Cortex of kidney (tissue), 1 donor: ENCODE measurements at places on chromosomes 2 and 18.

- no peak for DNase-seq
Observed at GRCh38 chr2:65649811-65650589, 217.6 kb upstream of the SPRED2 start.

- no peak for DNase-seq
Observed at GRCh38 chr18:56305583-56305982, 332.8 kb downstream of the TXNL1 start.

DNA sequence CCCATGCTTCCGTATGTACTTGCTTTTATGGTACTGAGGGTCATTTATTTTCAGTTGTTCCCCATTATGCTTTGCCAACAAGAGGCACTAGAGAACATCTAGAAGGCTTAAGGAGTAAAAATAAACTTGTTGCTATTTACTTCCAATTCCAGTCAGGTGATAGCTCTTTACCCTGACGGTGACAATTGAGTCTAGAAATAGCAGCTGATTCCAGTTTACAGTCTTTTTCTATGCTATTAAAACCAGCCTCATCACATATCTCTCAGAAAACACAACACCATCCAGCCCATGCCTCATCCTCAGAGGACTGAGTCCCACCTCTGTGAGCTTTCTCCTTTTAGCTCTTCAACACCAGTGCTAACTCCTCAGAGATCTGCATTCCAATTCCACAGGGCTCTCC lies 327.0 kb downstream of the GPD2 start:
- no peak for DNase-seq

GRCh38 chr2:134558208-134558830 lies 160.5 kb downstream of the TMEM163 start:
- no peak for DNase-seq

DNA sequence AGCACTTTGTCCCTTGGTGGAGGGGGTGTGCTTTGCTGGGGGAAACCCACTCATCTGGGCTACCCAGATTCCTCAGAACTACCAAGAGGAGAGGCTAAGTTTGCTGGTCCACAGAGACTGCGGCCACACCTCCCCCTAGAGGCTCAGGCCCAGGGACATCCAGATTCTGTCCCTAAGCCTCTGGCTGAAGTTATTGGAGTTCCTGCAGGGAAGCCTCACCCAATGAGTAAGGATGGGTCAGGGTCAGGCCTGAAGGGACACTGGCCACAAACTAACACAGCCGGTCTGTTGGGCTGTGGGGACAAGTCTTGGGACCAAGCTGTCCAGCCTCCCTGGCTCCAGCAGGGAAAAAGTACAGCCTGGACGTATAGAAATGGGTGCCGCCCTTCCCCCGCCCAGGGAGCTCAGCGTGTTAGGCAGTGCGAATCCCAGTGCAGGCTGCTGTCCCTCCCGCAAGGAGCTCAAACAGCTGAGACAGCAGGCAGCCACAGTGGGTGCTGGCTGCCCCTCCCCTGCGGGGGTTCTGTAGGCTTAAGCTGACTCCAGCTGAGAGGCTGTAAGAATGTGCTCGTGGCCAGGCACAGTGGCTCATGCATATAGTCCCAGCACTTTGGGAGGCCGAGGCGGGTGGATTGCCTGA lies 86.9 kb upstream of the ARL5A start:
- DNase-seq: no peak

- no peak for DNase-seq
Observed at GRCh38 chr2:221629468-221629867, 57.4 kb upstream of the EPHA4 start.

DNA sequence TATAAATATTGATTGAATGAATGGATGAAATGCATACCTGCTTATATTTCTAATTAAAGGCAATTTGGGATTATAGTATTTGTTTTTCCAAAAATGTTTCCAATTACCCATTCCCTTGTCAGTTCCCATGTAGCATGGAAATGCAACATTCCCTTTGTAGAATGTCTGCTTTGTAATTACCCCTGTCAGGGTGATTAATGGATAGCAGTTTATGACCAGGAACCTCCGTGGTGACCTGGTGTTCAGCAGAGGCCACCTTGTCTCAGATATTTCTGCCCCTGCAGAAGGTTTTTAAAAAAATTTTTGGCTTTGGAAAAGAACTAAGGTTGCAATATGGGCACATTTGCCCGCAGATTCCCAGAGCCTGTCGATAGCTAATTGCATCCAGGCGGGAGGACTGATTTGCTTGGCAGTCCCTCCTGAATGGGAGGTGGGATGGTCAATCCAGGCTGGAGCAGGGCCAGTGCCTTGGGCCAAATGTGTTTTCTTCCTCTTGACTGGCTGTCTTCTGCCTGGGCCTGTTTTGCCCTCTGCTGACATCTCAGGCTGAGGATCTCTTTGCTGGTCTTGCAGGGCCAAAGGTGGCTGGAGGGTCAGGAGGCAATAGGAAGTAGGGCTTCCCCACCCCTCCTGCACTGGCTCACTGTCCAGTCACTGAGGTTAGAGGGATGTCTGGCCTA lies 82.1 kb downstream of the TMEM182 start:
- DNase-seq: no peak

DNA sequence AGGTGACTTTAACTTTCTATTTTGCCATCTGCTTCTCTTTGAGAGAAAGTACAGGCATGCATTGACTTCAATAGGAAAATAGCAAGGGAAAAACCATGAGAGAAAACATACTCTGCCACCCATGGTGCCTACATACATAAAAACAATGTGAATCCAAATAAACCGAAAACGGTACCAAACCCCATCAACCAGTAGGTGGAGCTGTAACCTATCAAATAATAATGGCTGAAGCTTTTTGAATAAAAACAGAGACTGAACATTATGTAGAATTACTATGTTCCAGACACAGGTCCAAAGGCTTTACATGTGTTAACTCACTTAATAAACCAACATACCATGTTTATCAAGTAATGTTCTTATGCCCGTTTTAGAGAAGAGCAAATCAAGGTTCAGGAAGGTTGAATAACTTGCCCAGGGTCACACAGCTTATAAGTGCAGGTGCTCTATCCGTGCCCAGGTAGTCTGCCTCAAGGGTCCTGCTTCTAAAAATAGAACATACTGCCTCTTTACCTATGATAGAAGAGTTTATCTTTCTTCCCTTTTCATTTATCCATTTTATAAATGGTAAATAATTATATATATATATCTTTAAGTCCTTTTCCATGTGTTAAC lies 293.9 kb upstream of the SYT4 start:
- no peak for DNase-seq

- no peak for DNase-seq
Observed at GRCh38 chr2:61178603-61179545, 16.9 kb downstream of the C2orf74 start.

GRCh38 chr2:234261736-234262135 lies 211.2 kb downstream of the SPP2 start:
- no peak for DNase-seq

- DNase-seq: no peak
Observed at GRCh38 chr2:86787736-86788135, 3.0 kb downstream of the CD8A start.

DNA sequence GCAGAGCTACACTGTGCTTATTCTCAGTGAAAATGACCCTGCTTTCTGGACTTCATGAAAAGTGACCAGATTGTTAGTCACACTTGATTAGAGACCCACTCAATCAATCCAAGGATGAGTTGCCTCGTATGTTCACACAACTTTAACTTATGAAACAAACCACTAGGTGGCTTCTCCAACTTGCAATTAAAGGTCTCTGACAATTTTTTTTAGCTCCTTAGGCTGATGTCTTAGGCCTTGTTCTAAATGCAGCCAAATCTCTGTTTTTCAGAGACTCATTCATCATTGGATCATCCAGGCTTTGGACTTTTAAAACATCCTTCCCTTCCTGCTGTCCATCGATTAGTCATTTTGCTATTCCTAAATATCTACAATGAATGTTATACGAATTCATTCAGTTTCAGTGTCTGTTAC lies 63.4 kb downstream of the MREG start:
- no peak for DNase-seq

GRCh38 chr18:13305301-13305700 lies 86.7 kb downstream of the LDLRAD4 start:
- DNase-seq: no peak

DNA sequence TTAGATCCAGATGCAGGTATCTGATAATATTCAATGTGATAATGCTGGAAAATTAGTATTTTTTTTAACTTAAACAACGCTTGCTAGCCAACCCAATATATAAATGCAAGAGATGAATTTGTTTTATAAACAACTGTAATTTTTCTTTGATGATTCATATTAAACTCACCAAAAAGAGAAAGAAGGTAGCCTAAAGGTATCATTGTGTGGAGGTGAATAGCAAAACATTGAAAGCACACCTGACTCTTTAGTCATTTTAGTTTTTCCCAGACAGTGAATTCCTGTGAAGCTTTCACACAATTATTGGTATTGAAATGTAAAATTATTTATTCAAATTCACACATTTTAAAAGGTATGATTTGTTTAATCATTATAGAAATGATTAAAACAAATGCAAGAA lies 424.0 kb downstream of the NR4A2 start:
- DNase-seq: no peak

DNA sequence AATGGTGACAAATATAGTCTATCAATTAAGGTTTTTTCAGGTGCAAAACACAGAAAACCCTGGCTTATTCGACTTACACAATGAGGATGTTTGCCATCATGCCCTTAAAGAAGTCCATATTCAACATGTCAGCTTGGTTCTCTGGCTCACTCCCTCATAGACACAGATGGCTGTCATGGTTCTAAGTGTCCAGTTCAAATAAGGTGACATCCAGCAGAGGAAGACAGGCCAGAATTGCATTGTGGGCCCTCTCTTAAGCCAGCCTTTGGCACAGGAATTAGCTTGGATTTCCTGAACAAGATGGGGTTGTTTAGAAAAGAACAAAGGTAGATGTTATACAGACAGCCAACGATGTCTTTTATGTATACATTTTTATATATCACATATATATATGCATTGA lies 18.7 kb upstream of the SLC1A4 start:
- no peak for DNase-seq

DNA sequence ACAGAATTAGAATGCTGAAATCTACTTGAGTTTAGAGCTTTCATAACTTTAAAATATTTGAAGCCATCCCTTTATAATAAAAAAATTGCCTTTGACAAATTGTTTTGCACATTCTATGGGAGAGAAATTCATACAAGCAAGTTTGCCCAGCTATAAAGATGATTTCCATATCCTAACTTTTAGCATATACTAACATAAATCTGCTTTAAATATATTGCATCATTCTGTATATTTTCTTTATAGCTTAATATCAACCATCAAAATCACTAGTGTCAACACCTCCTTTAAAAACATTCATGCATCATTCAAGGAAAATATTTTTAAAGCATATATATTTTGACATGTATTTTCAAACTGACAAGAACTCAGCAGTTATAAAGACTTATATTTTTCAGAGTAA lies 49.9 kb downstream of the WDPCP start:
- DNase-seq: no peak

DNA sequence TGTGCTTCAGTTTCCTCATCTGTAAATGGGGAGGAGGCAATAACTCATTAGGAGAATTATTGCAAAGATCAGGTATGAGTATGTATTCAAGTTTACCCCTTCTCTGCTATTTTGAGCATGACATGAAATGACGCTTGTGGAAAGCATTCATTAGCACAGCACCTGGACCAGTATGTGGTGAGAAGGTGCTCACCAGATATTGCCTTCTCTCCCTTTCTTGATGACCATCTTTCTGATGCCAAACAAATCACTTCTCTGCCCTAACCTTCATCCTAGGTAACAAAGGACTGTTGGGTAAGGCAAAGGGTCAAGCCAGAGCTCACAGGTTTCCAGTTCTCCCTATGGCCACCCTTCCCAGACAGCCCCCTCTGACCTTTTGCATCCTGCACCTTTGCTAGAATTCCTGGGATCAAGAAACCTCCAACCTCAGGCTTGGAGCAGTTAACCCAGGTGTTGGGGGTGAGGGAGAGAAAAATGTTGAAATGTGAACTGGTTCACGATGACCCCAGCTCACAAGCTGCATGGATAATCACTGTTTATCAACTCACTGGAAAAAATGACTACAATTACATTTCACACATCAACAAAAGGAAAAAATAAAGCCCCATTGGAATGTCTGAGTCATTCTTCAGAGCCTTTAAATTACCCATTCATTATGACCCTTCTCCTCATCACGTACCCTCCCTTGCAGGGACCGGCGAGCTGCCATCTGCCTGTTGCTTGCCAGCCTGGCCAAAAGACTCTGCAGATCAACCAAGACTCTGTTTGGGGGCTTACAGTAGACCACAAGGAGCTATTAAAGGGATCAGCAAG lies 41.6 kb downstream of the LBH start:
- DNase-seq: no peak

DNA sequence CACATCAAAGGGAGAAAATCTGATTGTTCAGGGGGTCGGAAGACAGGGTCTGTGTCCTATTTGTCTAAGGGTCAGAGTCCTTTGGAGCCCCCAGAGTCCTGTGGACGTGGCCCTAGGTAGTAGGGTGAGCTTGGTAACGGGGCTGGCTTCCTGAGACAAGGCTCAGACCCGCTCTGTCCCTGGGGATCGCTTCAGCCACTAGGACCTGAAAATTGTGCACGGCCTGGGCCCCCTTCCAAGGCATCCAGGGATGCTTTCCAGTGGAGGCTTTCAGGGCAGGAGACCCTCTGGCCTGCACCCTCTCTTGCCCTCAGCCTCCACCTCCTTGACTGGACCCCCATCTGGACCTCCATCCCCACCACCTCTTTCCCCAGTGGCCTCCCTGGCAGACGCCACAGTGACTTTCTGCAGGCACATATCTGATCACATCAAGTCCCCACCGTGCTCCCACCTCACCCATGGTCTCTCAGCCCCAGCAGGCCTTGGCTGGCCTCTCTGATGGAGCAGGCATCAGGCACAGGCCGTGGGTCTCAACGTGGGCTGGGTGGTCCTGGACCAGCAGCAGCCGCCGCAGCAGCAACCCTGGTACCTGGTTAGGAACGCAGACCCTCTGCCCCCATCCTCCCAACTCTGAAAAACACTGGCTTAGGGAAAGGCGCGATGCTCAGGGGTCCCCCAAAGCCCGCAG lies 3.8 kb downstream of the PROC start:
- no peak for DNase-seq

DNA sequence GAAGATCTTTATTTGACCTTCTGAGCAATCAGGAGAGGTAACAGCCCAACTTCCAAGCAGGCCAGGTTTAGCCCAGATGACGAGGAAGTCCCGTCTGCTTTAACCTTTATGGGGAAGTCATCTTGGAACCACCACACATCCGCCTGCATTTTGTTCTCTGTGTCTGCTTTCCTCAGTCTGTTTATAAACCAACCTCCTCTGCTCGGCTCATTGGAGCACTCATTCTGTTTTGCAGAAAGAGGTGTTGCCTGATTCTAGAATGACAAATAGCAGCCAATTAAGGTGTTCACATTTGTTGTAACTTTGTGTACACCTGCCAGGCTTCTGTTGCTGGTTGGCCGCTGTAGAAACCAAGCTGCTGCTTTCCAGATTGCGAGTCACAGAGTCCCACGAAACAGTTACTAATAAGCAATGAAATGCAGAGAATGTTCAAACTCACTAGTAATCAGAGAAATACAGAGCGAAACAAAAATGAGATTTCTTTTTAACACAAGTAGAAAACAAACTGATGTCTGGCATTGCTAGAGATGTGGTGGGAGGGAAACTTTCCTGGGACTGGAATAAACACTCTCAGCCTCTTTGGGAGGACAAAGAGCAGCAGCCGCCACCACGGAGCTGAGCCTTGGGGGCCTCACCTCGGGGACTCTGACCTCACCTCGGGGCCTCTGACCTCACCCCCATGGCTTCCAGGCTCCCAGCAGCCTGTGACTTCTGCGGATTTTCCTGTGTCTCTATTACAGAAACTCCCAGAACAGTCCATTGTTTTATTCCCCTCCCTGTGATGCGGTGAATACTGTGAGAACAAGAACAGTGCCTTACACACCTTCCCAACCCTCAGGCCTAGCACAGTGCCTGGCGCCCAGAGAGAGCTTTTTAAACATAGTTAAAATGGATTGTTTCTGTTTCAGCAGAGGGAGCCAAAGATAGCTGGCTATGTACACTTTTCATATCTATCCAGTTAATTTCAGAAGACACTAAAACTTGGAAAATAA lies 64.0 kb downstream of the MBP start:
- DNase-seq: no peak
